NB4 (cell line): ENCODE measurements at places on chromosomes 1 and 21.

DNA sequence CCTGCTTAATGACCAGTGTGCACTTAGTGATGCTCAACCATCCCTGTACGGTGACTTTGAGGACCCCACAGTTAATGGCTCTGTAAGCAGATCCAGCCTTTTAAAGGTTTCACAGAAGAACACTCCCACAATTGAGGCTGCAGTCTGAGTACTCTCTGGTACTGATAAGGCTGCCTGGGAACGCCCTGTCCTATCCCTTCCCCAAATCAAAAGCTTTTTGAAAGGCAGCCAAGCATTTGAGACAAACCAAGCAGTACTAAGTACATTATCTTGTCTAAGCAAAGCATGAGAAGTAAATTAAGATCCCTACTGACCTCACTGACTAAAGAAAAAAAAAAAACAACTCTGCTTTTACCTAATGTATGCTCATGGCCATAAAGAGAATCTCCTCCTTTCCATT, 60.7 kb downstream of the SH3GLB1 start:
- DNase-seq, result no peak

DNA sequence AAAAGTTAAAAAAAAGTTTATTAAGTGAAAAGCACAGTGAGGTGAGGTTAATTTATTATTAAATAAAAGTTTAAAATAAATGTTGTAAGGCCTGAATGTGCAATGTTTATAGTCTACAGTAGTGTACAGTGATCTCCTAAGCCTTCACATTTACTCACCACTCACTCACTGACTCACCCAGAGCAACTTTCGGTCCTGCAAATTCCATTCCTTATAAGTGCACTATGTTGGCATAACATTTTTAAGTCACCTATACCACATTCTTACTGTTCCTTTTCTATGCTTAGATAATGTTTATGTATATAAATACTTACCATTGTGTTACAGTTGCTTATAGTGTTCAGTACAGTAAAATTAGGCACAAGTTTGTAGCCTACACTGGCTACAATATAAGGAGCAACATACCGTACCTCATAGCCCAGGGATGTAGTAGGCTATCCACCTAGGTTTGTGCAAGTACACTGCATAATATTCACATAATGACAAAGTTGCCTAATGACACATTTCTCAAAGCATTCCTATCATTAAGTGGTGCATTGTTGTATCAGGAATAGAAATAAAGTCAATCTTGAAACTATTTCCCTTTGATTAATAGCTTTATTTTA, 426.5 kb upstream of the BRINP3 start:
- no peak for DNase-seq

DNA sequence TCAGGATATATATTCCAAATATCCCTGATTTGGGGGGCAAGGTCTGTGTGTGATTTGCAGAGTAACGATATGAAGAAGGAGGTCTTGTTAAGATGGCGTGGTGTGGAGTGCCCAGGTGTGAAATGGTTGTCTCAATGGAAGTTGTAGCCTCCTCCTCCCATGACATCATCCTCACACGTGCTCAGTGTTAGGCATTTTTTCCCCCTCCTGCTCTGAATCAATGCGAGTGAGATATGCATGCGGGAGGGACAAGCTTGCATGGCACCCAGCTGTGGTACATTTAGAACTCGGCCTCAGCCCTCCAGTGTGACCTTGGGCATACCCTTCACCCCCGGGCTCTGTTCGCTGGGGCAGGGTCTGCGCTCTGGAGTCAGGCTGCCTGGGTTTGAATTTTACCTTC, 55.6 kb downstream of the B3GALT5 start:
- no peak for DNase-seq

GRCh38 chr1:25677193-25677773, 60.7 kb downstream of the MAN1C1 start:
- no peak for DNase-seq

DNA sequence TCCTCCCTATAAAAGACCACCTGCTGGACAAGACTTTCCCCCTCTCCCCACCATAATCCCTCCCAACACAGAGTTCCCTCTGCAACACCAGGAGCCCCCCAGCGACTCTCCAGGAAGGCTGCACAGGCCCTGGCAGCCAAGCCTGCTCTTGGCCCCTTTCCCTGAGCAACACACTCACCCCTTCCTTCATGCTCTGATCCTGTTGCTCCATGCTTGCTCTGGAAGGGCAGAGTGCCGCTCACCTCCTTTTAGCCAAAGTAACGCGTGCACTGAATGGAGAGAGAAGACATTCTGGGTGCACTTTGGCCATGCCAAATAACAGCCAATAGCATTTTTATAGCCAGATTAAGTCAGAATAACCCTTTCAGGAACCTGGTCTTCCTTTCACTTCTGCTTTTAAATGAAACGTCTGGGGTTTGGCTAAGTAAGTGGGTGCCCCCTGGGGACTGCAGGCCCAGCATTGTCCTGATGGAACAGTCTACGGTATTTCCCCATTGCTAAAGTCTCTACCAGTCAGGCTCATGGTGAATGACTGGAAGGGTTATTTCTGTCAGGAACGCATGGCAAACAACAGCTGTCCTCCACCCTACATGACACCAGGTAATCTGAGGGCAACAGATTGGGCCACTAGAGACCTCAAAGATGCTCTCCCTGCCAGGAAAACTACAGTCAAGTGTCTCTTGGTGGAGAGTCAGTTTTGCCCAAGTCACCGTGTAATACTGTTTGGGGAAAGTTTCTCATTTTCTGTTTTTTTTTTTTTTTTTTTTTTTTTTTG, at the start of gene SLC2A5:
TSS of gene SLC2A5 (minus strand) at position 310 of the 775 bp plus-strand sequence. CDS start at position 211, 99 bp downstream.
- peak; percentile 97 for DNase-seq

DNA sequence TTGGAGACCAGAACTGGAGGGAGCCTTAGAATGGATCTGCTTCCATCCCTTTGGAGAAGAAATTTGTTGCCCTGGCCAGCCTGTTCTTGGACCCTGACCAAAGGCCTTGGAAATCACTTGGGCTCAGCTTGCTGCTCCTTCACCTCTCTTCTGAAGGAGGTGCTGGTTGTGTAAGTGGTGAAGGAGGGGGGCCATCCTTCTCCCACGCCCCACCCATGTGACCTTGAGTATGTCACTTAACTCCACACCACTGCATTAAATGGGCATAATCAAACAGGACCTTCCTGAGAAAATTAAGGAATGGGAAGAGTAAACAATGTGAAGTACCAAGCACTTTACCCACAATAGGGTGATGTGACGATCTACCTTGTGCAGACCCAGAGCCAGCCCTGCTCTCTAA, 68.3 kb upstream of the GJB5 start:
- no peak for DNase-seq

- DNase-seq, result peak; percentile 86
Observed at GRCh38 chr1:27004471-27005165, 8.0 kb downstream of the TENT5B start.

- DNase-seq, result no peak
Observed at GRCh38 chr1:193787061-193787460, 600.6 kb upstream of the B3GALT2 start.

- peak; percentile 33 for DNase-seq
Observed at GRCh38 chr1:202289009-202289408, 52.7 kb downstream of the UBE2T start.

DNA sequence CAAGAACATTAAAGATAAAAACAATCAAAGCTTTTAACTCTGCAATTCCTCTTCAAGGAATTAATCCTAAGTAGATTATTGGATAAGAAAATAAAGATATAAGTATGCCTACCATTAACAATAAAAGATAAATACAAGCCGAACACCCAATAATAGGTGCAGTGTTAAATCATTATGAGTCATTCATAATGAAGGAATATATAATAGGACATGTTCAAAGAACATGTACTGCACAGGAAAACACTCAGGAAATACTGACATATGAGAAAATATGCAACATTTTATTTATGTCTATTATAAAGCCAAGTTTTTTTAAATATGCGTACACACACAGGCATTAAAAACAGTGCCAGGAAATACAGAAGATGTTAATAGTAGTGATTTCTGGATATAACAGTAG, 11.1 kb upstream of the EXO1 start:
- DNase-seq, result no peak

- DNase-seq, result no peak
Observed at GRCh38 chr1:157279138-157279801, 141.1 kb upstream of the ETV3 start.
